ENCODE measurements at places on chromosomes 1 and 21.
A peak's percentile ranks its signal among the peaks of the same experiment; 100 is the strongest.

DNA sequence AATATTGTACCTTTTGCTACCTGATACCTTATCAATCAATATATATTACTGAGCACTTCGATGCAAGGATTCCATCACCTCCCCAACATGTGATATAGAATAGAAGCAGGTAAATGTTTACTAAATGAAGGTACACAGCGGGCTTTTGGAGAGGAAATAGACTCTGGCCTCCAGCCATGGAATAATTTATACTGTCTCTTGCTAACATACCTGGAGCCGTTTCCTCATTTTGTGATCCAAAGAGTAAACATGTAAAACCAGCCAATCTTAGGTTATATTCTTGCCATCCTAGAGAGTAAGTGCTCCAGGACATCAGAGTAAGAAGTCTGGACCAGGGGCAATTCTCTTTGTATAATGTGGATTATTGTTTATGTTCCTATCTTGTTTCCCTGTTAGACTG, 39.4 kb downstream of the NDUFS5 start:
- no peak for DNase-seq

DNA sequence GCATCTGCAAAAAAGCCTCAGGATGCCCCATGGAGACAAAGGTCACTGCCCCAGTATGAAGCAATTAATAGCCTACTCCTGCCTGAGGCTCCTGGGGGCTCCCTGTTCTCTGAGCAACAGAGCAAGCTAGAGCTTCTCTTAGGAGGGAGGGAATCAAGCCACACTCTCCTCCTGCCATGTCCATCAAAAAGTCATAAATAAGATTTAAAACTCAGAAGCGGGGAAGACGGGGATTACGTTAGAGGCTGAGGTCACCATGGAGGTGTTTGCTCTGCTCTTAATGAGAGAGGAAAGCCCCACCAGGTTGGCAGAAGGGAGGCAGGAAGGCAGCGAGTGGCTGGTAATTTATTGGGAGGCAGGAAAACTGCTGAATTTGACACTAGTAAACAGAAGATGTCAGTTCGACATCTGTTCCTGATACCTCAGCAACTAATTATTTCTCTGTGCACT, 98.4 kb upstream of the TNR start:
- peak; percentile 58 for DNase-seq

- no peak for DNase-seq
Observed at GRCh38 chr21:33115631-33116510, 45.9 kb downstream of the OLIG1 start.

DNA sequence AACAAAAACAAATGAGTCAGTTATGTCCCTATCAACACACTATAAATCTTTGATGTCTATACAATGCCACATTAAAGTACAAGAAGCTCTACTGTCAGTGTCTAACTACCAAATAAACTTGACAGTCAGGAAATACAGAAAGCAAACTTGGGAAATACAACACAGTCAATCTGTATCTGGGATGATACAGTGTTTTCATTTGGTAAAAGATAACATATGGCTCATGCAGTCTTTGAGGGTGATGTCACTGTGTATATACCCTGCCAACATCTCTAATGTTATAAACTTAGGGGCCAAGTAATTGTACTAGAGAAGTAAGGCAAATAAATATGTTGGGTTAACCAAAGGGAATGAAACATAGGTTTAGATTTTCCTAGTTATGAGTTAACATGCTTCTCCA, 552.5 kb upstream of the ADAMTS5 start:
- no peak for DNase-seq

DNA sequence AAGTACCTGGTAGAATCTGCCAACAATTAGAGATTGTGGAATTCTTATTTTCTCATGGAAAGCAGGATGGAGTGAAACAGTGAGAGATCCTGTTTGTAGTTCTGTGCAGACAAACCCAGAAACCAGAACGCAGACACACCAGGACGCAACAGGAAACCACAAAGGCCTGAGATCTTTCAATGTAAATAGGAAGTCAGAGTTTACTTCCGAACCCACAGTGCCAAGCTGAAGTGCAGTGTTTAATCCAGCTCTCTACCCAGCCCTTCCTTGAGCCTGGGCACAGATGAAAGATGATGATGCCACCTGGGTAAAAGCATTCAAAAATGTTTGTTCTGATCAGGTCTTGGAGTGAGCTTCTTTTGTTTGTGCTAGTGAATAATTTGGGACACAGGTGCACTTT, 244.2 kb upstream of the HOOK1 start:
- DNase-seq: peak; percentile 25

DNA sequence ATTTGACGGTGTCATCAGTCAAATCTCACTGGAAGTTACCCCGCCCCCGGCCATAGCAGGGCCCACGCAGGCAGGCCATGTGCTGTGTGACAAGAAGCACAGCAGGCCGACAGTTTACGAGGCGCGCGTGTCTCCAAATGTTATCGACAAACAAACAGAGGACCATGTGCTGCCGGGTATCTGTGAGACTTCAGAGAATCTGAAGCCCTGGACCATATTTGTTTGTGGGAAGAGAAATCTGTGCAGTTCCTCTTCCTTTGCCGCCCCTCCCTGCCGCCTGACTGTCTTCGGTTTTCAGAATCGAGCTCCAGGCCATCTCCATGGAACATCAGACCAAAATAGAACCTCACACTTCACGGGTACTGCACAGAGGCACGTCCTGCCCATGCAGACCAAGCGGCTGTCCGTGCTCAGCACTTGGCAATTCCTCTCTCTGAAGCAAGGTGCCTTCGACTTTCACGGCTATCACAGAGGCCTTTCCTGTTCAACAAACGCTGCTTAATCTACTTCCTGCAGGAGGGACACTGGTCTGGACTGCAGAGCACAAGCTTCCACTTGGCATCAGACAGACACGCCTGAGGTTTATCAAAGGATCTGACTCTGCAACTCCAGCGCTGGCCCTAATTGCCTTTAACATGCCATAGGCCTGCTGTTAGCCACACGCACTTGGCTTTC, 135.7 kb upstream of the KRTAP19-8 start:
- no peak for DNase-seq

- DNase-seq: no peak
Observed at GRCh38 chr1:8517661-8518489, 200.0 kb downstream of the SLC45A1 start.

DNA sequence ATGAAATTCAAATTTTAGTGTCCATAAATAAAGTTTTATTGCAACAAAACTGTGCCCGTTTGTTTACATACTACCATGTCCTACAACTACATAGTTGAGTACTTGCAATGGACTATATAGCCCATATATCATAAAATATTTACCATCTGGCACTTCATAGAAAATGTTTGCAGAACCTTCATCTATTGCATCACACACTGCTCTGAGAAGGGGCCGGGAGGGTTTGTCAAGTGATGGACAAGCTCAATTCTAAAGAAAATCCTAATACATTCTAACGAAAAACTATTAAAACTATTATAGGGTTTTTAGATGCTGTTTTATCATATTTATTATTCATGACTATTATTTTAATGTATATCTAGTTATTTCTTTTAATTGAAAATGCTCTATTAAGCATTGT, 35.9 kb downstream of the RGSL1 start:
- no peak for DNase-seq

DNA sequence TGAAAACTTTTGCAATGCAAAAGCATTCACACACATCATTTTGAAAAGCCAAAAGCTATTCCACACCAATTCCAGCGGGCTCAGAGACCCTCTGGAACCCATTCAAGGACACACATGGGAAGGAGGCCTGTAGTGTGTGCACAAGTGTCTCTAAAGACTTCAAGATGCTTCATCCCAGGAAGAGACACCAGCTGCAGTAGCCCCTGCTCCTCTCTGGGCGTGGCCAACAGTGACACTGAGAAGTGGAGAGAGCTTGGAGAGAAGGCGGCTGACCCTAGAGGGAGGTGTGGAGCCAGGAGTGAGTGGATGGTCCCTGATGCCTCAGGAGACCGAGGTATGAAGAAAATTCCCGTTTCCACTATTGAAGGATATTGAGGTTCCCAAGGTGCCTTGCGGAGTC, 14.9 kb upstream of the TNNI1 start:
- DNase-seq: peak; percentile 49

GRCh38 chr21:42083361-42083690, 12.2 kb downstream of the UMODL1 start:
- DNase-seq: no peak

- DNase-seq: no peak
Observed at GRCh38 chr1:157274698-157275534, 136.7 kb upstream of the ETV3 start.

DNA sequence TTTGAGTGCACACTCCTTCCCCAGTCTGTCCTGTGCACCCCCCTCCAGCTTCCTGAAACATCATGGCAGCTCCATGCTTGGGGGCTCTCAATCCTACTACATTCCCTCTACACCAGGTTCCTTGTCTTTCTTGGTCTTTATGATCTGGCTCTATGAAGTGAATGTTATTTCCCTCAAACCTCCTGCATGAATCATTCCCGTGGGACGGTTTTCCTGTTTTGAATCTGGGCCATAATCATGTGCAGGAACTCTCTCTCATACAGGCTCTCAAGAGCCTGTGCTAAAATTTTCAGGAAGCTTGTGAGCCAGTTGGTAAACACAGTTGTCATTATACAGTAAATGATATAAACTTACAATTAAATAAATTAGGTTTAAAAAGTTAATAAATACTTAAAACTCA, 89.8 kb upstream of the KCNE2 start:
- DNase-seq: no peak

GRCh38 chr1:112722601-112723510, 7.7 kb upstream of the PPM1J start:
- DNase-seq: peak; percentile 63

GRCh38 chr1:27684176-27684575, 12.2 kb upstream of the IFI6 start:
- no peak for DNase-seq

GRCh38 chr1:1399872-1400575, 889 bp upstream of the CCNL2 start:
- DNase-seq: no peak

DNA sequence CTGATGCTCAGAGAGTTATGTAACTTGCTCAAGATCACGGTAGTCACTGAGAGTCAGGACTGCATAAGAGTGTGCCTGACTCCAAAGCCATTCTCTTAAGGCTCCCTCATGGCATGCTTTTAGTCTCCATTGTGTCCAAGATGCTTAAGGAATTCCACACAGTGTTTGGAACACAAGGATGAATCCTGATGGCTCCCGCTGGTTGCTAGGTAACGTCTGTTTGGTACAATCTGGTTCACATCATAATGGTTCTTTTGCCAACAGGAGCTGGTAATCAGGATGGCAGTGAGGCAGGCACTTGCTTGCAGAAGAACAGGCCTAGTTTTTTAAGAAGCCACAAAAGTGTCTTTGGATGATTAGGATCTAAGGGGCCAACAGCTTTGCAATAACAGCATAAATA, 436.5 kb upstream of the DAB1 start:
- no peak for DNase-seq

DNA sequence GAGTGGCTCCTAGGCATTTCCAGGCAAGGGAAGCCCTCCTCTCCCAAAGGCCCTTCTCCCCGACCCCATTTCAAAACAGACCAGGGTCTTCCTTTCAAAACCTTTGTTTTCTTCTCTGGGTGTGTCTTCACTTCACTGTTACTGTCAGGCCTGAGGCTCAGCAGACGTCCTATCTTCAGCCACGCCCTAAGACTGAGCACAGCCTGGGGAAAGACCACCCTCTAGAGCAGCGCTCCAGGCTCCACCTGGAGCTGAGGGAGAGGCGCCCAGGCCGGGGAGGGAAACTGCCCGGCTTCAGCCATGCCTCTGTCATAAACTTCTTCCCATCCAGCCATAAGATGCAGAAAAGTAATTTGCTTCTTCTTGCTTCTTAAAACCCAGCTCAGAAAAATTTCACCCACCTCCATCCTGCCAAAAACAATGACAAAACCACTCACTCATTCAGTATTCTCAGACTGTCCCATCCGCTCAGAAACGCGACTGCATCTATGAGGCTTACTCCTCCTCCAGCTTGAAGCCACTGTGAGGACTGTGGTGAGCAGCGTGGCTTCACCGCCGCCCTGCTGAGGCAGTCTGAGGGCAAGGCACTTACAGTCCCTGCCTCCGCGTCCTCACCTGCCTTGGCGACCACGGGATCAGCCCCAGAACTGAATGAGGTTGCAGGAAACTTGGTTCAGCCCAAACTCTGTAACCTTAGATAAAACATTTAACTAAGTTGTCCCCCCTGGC, 36.1 kb downstream of the VN1R5 start:
- DNase-seq: no peak

DNA sequence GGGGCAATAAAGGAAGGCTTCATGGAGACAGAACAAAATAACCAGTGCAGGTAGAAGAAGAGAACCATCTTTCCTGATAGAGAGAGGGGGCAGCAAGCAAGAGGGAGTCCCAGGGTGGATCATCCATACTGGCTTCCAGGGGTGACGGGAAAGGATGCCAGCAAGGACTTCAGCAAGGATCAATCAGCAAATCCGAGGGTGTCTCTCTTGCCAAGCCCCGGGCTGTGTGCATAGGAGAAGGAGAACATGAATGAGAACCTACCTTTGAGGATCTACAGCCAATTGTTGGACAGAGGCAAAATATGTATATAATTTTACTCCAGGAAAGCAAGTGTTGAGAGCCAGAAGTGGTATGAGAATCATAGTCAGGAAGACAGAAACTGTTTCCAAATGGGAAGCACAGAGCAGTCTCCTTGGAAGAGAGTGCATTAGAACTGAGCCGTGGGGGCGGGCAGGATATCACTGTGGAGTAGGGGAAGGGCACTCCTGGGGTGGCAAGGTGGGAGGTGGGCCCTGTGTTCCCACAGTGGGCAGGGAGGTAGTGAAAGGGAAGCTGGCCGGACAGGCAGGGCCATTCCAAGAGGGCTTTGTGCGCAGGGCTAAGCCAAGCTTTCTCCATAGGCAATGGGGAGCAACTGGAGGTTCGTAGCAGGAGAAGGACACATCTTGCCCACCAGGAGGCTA, 1.1 kb upstream of the S100A9 start:
- DNase-seq: no peak

GRCh38 chr1:38523568-38523939, 336.0 kb downstream of the RRAGC start:
- DNase-seq: no peak

DNA sequence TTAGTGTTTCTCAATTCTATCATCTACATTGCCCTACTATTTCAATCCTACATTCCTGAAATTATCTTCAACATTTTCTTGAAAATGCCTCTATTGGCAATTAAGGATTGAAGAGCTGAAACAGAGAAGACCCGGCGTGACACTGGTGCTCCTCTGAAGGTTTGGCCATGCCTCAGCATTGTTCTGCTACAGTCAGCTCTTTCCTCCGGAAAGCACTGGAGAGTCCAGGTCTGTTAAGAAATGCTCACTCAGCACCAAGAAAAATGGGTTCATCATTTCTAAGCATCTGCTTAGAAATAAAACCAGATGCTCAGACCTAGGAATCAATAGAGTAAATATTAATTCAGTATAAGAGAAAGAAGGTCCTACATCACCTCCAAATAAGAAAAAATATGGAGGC, 58.8 kb downstream of the WARS2 start:
- no peak for DNase-seq

GRCh38 chr21:35358008-35358407, 308.9 kb upstream of the RUNX1 start:
- DNase-seq: no peak

DNA sequence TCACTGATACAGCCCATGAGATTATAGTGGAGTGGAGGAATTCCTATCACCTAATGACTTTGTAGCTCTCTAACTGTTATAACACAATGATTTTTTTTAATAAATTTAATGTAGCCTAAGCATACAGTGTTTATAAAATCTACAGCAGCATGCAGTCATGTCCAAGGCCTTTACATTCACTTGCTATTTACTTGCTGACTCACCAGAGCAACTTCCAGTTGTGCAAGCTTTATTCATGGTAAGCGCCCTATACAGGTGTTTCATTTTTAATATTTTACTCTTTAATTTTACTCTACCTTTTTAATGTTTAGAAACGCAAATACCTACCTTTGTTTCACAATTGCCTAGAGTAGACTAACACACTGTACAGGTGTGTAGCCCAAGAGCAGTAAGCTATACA, 1652.2 kb downstream of the BRINP3 start:
- DNase-seq: no peak

Data from NCI-H146 (cell line).